ENCODE measurements at places on chromosomes 12 and 14. TPM values are rescaled to one million over a fixed set of nuclear protein-coding genes. Genes with fewer than 3 reads are reported as not detected.

DNA sequence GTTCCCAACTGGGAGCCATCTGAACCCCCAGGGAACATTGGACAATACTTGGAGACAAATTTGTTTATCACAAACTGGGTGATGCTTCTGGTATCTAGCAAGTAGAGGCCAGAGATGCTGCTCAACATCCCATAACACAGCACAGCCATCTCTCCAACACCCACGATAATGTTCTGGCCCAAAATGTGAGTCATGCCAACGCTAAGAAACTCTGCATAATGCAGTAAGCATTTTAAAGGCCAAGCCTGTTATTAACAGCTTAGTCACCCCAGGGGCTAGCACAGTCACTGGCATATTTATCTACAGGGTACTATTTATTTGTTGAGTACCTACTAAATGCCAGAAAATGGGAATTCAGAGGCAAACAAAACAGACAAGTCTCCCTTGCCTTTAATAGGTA is 873.1 kb upstream of the TMEM132C start:
- no peak for DNase-seq
- no peak overlapping the region for H3K4me3 ChIP-seq
- H3K4me1 ChIP-seq = no peaks in the 10 kb centered on the region
- H3K27ac ChIP-seq = no peak overlapping the region
- peaks cover 11% of the 10 kb centered on the region for H3K27me3 ChIP-seq
- H3K36me3 ChIP-seq = no peaks in the 10 kb centered on the region

- DNase-seq = no peak
- no peaks in the 10 kb centered on the region for H3K4me1 ChIP-seq
- no peak overlapping the region for H3K27ac ChIP-seq
- H3K27me3 ChIP-seq = no peaks in the 10 kb centered on the region
These were observed 266.3 kb downstream of the ITPR2 start for GRCh38 chr12:26566675-26567074.

DNA sequence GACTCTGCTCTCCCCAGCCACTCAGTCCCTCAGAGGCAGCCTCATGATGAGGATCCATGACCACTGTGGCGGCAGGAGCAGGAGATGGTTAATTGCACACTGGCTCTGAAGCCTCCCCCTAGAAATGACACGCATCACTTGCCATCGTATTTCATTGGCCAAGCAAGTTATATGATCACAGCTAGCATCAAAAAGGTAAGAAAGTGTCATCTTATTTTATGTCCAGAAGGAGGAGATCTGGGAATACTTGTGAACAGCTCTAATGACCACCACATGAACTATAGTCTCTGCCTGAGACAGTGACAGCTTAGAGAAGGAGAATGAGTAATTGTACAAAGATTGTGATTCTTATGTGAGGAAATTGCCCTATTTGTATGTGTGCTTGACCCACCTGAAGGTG is 363.4 kb downstream of the NUAK1 start:
- no peaks in the 10 kb centered on the region for H3K4me1 ChIP-seq
- DNase-seq = no peak
- H3K4me3 ChIP-seq = no peak overlapping the region
- peaks cover 8% of the 10 kb centered on the region for H3K27me3 ChIP-seq
- no peaks in the 10 kb centered on the region for H3K36me3 ChIP-seq

- no peaks in the 10 kb centered on the region for H3K27me3 ChIP-seq
- H3K4me3 ChIP-seq = no peak overlapping the region
- no peaks in the 10 kb centered on the region for H3K36me3 ChIP-seq
- no peak for DNase-seq
- H3K27ac ChIP-seq = no peak overlapping the region
- H3K4me1 ChIP-seq = no peaks in the 10 kb centered on the region
These were observed 97.5 kb downstream of the TMX1 start for GRCh38 chr14:51337520-51337919.

- no peak for DNase-seq
- H3K27me3 ChIP-seq = no peaks in the 10 kb centered on the region
- H3K27ac ChIP-seq = no peak overlapping the region
- H3K36me3 ChIP-seq = no peaks in the 10 kb centered on the region
- H3K4me1 ChIP-seq = no peaks in the 10 kb centered on the region
- no peak overlapping the region for H3K4me3 ChIP-seq
These were observed 624.2 kb downstream of the GALC start for GRCh38 chr14:87368751-87369150.

DNA sequence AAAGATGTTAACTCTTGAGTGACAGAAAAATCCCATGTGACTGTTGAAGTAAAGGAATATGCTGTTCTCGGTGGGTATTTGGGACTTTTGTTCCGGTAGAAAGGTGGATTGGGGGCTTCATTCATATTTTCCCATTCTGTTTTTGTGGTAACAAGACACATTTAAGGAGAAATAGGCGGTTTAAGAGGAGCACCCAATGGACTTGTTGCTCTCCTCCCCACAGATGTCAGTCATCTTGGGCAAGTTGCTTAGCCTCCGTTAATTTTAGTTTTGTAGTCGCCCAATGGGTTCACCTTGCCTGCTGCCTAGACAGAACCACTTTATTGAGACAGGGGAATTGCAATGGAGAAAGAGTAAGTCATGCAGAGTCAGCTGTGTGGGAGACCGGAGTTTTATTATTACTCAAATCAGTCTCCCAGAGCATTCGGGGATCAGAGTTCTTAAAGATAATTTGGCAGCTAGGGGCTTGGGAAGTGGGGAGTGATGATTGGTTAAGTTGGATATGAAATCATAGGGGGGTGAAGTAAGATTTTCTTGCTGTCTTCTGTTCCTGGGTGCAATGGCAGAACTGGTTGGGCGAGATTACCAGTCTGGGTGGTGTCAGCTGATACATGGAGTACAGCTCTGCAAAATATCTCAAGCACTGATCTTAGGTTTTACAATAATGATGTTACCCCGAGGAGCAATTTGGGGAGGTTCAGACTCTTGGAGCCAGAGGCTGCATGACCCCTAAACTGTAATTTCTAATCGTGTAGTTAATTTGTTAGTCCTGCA is 50.3 kb downstream of the SLC38A1 start:
- peak overlapping the region; percentile 100 for H3K27ac ChIP-seq
- no peaks in the 10 kb centered on the region for H3K27me3 ChIP-seq
- peaks cover 51% of the 10 kb centered on the region for H3K36me3 ChIP-seq
- peak; percentile 39 for DNase-seq
- peak overlapping the region; percentile 33 for H3K4me3 ChIP-seq

- no peaks in the 10 kb centered on the region for H3K4me1 ChIP-seq
- H3K27ac ChIP-seq = no peak overlapping the region
- no peak for DNase-seq
These were observed 84.7 kb upstream of the NELL2 start for GRCh38 chr12:44960856-44961255.

- H3K27me3 ChIP-seq = peaks cover 20% of the 10 kb centered on the region
- peak overlapping the region; percentile 78 for H3K4me3 ChIP-seq
- peaks cover 23% of the 10 kb centered on the region for H3K4me1 ChIP-seq
- no peaks in the 10 kb centered on the region for H3K36me3 ChIP-seq
These were observed 200.9 kb upstream of the CAND1 start for GRCh38 chr12:67068204-67068731.

IFNG gene
- 49.1 TPM for total RNA-seq

- no peak overlapping the region for H3K4me3 ChIP-seq
- H3K27me3 ChIP-seq = no peaks in the 10 kb centered on the region
- H3K27ac ChIP-seq = no peak overlapping the region
- H3K4me1 ChIP-seq = peaks cover 2% of the 10 kb centered on the region
These were observed 66.4 kb downstream of the ITPK1 start for GRCh38 chr14:93049315-93049714.

NEUROD4 gene
- not detected for total RNA-seq

- peaks cover 48% of the 10 kb centered on the region for H3K36me3 ChIP-seq
- H3K27ac ChIP-seq = no peak overlapping the region
- H3K27me3 ChIP-seq = no peaks in the 10 kb centered on the region
These were observed 9.0 kb upstream of the TAS2R31 start for GRCh38 chr12:11040162-11040561.

CDC42BPB gene
- total RNA-seq = 2.5 TPM
